ENCODE measurements at places on chromosomes 13 and 19.
A peak's percentile ranks its signal among the peaks of the same experiment; 100 is the strongest.

DNA sequence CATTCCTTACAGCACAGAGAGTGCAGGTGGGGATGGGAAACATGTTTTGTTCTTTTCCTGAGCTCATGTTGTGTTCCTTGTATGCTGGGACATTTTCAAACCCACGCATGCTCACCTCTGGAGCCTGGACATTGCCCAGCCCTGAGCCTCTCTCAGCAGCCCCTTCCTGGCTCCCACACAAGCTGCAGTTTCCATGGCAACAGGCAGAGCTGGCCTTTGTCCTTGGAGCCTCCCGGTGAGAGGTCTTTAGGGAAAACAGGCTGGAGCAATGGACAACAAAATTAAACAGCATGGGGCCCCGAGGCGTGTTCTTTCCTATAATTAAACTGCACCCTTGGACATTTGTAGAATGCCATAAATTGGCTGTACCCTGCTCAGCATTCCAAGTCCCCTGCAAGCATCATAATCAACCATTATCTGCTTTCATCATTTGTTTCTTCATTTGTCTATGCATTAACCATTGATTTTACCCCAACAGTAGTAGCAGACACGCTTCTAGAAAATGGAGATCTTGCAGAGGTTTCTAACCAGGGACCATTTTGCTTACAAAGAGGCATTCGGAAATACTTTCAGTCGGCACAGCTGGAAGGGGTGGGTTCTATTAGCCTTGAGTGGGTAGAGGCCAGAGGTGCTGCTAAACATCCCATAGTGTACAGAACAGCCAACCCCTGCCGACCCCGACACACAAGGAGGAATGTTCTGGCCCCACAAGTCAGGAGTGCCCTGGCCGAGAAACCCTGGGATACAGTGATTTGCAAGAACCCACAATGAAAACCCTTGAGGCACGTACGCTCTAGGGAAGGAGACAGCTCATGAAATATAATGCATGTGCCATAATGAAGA, 133.4 kb upstream of the PEG3 start:
- DNase-seq: no peak

DNA sequence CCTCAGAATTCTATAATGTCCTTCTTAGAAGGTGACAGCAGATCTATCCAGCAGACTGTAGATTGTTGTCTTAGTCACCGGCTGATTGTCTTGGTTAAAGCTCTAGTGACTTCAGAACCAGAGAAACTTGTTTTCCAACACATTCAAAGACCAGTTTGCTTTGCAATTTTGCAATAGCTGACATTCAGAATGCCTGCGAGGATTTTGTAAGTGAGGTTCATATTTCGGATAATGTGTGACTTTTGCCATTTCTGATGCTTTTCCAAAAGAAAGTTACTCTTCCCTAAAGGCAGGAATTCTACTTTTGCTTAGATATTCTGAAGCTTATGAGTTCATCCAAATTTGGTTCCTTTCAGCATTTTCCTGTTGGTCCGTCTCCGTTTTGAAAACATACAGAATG, 13.2 kb downstream of the SPINT2 start:
- DNase-seq: no peak

DNA sequence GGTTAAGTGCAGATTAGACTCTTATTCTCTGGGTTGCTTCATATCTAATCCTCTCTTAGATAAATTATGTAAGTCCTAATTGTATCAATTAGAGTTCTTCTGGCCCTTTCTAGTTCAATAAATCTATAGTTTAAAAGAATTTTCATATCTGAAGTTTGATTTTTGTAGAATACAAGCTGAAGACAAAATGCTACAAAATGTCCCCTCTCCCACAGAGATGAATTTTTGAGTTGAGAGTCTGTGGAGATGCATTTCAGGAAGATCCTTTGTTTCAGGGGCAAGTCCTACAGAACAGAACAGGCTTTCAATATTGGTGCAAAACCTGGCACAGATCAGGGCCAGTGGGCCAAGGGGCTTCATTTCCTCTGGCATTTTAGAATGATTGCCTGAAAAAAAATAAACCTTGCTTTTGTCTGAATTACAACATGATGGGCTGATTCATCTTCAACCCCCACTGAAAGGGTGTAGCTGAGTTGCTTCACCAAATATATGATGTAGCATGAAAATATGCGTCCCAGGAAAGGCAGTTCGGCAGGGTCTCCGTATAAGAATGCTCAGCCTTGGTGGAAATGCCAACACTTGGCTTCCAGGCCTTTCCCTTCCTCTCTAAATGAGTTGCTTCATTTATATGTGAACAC, 6.4 kb upstream of the IPO5 start:
- DNase-seq: no peak

- no peak for DNase-seq
These were observed 442 bp upstream of the FGF14 start for GRCh38 chr13:102402290-102402689.

GRCh38 chr13:45243077-45243476, 42.2 kb upstream of the KCTD4 start:
- DNase-seq: no peak

- DNase-seq: no peak
These were observed 1623.5 kb downstream of the PCDH9 start for GRCh38 chr13:65606622-65607021.

DNA sequence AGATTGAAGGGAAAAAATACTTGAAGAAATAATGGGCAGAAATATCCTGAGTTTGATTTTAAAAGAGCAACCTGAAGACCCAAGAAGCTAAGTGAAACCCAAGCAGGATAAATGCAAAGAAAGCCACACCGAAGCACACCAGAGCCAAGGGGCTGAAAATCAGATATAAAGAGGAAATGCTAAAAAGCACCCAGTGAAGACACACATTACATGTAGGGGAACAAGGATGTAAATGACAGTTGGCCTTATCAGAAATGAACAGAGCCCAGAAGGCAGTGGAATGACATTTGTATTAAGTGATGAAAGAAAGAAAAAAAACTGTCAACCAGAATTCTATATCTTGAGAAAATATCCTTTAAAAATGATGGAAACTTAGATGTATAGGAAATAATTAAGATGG, 139.1 kb downstream of the SLC7A1 start:
- no peak for DNase-seq

DNA sequence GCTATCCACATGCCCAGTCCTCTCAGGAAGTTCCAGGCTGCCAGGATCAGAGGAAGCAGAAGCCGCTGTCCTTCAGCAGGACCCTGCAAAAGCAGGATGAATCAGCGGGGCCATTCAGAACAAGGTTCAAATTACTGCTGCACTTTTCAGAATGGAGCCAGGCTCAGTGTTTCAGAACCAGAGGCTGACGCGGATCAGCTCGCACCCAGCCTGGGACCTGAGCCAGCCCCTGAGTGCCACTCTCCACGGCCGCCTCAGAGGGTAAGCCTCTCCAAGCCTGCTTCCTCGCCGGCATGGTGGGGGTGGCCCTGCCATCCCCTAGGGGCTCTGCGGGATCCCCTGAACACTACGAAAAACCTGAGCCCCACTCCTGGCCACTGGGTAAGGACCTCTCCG, 24.7 kb downstream of the RASA3 start:
- DNase-seq: peak; percentile 41

DNA sequence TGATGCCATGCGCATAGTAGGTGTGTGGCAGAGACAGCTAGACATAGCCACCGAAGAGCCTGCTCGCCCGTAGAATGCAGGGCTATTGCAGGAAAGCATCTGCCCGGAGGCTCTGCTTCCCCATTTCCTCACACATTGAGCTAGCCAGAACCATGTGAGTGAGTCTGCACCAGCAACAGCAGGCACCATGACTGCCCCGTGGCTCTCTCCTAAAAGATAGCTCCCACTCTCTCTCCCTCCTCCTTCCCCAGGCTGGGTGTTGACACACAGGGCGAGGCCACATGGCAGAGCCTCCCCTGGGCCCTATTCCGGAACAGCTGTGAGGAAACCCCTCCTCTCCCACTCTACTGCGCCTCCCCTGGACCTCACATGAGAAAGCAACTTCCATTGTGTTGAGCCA, 52.3 kb upstream of the ATP12A start:
- DNase-seq: no peak

- DNase-seq: no peak
These were observed 673.8 kb downstream of the PCDH9 start for GRCh38 chr13:66556306-66556705.

- DNase-seq: no peak
These were observed 18.4 kb upstream of the ITM2B start for GRCh38 chr13:48214519-48215121.

DNA sequence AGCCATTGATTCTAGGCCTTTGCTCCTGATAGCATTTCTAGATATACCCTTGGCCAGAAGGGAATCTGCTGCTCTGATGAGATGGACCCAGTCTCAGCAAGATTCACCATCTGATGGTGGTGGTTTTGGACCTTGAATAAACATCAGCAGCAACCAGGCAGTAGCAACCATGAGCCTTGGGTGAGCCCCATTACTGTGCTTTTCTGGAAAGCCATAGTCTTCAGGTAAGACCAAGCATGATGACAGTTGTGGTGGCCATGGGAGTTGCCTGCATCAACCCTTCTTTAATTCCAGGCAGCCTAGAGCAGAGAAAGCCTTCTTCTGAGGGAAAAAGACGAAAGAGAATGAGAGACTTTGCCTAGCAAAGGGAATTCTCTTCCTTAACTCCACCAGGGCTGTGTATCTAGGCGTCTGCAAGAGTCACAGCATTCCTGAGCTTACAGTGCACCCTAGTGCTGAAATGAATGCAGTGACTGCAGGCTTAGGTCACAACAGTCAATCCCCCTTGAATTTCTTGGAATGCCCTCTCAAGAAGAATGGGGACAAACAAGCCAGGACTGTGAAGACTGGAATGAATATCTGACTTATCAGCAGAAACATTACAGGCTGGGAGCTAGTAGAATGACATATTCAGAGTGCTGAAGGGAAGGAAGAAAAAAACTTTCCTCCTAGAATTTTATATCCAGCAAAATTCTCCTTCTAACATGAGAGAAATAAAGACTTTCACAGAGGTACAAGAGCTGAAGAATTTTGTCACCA, 942.4 kb upstream of the PCDH20 start:
- no peak for DNase-seq

DNA sequence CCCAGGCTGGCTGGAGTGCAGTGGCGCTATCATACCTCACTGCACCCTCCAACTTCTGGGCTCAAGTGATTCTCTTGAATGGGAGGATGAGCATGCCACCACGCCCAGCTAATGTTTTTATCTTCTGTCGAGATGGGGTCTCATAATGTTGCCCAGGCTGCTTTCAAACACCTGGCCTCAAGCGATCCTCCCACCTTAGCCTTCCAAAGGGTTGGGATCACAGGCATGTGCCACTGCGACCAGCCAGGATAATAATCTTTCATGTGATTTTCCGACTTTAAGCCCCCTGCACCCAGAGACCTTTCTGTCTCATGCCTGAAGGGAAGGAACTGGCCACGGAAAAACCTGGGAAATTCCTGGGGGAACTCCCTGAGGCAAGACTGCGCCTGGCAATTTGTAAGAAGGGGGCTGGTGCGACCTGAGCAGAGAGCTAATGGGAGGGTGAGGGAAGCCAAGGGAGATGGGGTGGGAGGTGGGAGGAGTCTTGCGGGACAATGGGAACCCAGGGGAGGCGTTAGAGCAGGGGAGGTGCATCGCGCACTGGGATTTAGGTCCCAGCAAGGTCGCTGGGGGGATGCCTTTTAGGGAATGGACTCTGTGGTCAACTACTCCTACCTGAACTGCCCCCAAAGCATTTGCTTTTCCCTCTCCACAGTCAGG, 1.2 kb upstream of the CCDC124 start:
- DNase-seq: no peak

GRCh38 chr13:100890645-100891044, 216.1 kb upstream of the TMTC4 start:
- no peak for DNase-seq

DNA sequence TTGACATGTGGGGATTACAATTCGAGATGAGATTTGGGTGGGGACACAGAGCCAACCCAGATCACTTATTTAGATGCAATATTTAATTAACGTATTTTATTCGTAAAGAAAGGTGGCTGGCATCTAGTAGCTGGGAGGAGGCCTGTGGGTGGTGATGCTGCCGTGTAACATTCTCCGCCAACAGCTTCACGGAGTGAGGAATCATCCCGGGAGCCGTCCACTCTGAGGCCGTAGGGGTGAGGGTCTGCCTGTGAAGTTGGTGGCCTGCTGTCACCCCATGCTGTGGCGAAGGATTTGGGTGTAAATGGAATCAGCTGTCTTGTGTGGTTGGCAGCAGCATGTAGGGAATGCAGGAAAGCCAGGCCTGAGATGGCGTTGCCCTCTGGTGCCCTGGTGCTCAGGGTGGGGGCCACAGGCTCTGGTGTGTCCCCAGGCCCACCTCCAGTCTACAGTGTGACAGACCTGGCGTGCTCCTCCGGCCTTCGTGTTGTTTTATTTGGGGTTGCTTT, 3.3 kb upstream of the TEX29 start:
- DNase-seq: no peak

DNA sequence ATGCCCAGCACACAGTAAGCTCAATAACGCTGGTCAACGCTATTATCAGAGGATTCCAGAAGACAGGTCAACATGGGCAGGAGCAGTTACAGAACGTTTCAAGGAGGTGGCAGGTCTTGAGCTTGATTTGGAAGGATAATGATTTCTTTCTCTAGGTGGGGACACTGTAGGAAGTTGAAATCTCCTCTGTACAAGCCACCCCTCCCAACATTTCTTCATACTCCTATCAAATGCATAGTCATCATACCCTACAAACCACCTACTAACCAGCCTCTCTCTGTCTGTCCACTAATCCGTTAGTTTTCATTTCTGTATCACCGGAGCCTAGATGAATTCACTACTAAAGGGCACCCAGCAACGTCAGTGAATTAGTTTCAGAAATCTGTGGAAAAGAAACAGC, 1.3 kb downstream of the ATP7B start:
- DNase-seq: no peak

- DNase-seq: no peak
These were observed 183.5 kb downstream of the LIG4 start for GRCh38 chr13:108031865-108032264.

DNA sequence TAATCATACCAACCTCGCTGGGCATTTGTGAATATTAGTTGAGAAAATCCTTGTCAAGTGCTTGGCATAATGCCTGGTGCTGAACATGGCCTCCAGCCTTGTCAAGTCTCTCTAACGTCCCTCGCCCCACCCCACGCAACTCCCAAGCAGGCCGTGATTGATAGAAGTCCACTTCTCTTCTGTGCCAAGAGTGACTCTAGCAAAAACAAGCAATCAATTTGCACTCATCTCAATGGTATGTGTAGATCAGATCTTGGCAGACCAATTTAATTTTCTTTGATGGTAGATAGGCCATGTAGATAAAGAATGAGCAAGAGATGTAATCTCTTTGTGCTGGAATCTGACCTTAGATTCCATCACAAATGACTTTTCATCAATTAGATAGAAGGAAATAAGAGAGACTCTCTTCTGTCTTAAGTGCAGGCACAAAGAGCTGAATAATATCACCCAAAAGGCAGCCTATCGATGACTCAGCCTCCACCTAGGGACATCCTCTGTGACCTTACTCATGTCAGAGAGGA, 31.0 kb upstream of the KATNAL1 start:
- no peak for DNase-seq

GRCh38 chr13:74289107-74289506, 154.9 kb upstream of the KLF12 start:
- no peak for DNase-seq

DNA sequence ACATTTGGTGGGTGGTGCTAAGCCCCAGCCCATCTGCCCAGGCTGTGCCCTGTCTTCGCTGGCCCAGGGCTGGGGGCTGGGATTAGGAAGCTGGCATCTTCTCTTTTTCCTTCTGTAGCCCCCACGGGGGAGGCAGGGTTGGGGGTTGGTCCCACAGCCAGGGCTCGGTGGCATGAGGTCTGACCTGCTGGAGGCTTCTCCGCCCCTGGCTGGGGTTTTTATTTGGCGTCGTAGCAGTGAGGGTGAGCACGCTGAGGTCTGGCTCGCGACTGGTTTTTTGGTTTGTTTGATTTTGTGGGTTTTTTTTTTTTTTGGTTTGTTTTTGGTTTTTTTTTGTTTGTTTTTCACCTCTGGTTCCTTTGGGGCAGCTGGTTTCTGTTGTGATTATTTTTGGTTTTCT, 14.7 kb downstream of the ZNF574 start:
- no peak for DNase-seq
